NCI-H446 (cell line): ENCODE measurements at places on chromosomes 4 and X.
A peak's percentile ranks its signal among the peaks of the same experiment; 100 is the strongest.

DNA sequence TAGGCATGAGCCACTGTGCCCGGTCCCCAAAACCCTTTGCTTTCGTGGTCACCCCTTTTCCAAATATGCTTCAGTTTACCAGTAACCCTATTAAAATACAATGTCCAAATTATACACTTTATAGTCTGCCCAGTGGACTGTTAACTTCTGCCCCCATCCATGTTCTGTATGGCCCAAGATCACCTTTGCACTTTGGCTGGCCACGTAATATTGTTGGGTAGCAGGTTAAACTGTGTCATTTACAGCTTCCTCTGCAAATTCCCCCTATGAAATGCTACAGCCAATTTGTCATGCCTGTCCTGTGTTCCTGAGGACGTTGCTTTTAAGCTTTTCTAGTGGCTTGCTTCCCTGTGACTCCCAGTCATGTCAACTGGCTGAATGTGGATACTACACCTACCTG, 101.1 kb upstream of the IL13RA1 start:
- no peak for DNase-seq

DNA sequence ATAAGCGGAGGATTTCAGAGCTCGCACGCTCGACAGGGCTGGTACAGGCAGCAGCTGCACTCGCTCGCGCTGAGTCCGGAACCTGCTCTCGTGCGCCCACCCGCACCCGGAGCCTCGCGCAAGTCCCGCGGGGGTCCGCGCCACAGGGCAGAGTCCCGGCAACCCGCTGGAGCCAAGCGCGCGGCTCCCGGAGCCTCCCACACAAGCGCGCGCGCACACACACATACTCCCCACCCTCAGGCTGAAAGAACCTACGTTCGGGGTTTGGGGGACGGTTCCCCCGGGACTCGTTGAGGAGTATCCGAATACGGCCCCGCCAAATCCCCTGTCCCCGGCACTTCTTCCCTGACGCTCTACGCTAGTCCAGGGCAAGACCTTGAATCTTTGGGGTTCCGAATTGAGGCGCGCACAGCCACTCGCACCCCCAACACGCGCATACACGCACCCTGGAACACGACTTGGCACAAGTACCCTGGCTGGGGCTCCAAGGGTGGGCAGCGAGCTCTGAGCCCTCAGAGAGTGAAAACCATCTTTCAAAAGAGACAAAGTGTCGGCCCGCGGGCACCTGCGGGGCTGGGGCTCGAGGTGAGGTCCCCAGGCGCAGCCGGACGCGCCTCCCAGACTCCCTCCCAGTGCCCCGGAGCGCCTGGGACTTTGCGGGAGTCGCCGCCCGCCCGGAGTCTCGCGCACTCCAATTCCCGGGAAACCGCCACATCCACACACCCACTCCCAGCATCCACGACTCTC, 952 bp downstream of the ANOS1 start:
- no peak for DNase-seq

DNA sequence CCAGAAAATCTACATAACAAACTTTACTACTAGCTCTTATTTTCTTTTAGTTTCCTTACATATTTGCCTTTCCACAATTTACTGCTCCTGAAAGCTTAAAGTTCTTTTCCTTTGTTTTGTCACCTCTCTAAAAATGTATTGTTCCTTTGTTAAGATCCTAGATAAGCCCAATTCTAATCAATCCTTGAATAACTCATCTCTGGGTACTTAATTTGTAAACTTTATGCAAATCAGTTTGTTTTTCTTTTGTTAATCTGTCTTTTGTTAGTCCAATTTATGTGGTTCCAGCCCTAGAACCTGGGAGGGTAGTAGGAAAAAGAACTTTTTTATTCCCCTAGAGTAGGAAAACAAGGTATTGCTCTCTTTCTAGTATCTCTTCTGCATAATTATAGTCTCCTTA, 444.7 kb downstream of the PCDH10 start:
- no peak for DNase-seq

DNA sequence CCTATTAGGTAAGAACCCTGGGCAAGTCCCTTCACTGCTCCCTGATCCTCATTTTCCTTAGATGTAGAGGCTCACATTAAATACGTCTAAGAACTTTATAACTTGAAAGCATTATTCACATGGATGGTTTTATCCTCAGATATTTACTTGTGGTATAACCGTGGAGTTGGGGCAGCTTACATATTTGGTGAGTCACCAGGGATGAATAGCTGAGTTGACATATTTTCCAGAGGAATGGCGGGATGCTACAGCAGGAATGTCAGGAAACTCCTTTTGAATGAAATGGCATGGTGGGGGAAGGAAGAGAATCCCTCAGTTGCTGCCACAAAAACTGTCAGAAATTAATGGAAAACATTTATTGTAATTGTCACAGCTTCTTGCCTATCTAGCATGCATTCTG, 165.3 kb upstream of the RPS6KA3 start:
- no peak for DNase-seq

DNA sequence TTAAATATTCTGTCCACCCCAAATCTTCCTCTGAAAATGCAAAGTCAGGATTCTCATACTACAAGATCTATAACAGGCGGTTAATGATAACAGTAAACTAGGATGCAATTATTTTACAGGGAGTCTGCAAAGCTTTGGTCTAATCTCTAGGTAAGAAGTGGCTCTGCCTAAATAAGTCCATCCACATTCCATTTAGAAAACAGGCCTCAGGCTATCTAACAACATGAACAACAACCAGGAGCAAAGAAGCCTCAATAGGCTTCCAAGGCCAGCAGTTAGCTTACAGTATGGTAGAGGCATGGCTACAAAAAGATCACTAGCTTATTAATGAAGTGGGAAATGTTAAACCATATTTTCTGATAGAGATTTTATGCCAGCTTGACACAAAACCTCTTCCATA, 6.4 kb downstream of the MAB21L2 start:
- DNase-seq = no peak

- DNase-seq = no peak
Observed at GRCh38 chr4:78774417-78774816, 1.7 kb upstream of the BMP2K start.

DNA sequence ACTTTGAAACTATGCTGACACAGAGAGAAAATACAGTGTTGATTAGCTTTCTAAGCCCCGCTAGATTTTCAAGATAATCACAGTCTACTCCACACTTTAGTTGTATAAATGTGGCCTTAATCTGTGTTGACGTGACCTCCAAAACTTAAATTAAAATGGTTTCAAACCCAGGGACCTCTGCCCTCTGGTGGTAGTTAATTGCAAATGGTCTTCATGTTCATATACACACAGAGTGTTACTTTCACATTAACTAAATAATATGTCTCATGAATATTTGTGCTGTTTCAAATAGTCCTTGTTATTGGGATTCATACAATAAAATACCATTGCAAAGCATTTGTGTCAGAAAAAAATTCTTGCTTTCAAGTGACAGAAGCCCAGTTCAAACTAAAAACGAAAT, 64.3 kb downstream of the TASL start:
- DNase-seq = no peak

DNA sequence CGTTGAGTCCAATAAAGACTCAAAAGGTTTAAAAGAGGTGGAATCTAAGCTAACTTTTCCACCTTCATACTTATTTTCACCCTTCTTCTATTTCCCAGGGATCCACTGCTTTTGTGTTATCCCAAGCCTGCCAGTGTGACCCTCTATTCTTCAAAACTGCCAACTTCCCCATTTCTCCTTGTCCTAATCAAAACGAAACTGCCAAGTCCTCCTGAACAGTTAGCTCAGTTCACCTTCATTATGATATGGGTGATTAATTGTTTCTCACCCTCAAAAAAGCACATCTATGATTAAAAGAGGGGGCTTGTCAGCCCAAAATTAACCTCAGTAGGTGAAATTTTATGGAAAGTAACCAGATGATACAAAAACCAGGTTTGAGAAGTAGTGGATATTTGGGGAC, 108.4 kb downstream of the GUCY2F start:
- DNase-seq = no peak

DNA sequence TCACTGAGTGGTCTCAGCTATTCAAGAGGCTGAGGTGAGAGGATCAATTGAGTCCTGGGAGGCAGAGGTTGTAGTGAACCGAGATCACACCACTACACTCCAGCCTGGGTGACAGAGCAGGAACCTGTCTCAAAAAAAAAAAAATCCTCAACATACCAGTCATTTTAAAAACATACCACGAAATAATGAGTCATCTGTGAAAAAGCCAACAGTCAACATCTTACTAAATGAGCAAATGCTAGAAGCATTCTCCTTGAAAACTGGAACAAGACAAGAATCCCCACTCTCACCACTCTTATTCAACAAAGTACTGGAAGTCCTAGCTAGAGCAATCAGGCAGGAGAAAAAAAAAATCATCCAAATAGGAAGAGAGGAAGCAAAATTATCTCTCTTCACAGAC, 104.0 kb upstream of the ARHGEF9 start:
- no peak for DNase-seq

DNA sequence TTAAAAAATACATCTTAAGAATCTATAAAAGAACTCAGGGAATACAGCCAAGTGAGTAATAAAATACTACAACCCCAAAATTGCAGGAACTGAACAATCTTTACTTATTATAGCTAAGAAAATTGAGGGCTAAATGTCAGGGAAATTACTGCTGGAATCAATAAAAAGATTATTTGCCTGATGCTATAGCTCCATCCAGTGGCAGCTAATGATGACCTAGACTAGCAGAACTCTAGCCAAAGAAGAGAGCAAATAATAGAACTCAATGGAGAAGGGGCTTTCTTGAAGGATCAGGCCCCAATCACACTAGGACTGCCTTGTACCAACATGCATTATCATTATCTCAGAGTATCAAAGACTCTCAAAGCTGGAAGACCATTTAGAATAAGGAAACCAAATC, 85.0 kb upstream of the FAM241A start:
- DNase-seq = peak; percentile 31

DNA sequence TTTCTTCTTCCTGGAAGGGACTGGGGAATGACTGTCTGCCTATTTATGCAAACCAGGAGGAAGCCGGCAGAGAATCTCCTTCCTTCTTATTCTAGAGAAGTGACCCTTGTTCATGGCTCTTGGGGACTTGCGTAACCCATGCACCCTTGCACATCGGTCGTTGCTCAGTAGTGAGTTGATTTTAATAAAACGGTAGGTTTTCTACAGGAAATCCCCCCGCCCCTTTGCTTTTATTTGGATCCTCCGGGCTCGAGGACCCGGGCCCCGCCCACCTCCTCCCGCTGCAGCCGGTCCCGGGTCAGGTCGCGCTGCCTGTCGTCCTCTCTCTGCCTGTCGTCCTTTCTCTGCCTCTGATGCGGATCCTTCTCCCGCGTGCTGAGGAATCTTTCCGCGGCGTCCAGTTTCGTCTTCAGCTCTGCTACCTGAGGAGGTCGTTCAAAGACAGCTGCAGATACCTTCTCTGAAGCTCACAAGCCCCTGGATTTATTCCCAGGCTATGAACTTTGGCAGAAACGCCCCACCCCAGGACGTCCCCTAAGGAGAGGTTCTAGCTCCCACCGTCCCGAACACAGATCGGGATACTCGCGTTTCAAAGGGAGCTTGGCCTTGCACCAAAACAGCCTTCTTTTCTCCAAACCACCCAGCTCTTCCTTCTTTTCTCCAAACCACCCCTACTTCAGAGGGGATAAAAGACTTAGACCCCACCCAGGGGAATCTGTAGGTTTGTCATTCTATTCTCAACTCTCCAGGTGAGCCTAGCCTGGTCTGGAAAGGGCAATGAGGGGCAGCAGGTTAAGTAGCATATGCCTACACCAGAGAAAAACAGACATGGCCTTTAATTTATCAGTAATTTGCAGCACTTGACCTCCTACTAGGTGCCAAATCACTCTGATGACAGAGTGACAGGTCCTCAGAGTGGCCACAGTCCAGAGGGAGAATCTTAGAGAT, 7.0 kb downstream of the TNIP3 start:
- no peak for DNase-seq

GRCh38 chrX:83416273-83416672, 91.8 kb upstream of the POU3F4 start:
- DNase-seq = no peak

- DNase-seq = peak; percentile 31
Observed at GRCh38 chr4:40058121-40058520, 1.5 kb downstream of the N4BP2 start.

GRCh38 chr4:65665771-65666523, 4.3 kb downstream of the EPHA5 start:
- DNase-seq = peak; percentile 87

GRCh38 chr4:6217716-6218381, 17.5 kb upstream of the JAKMIP1 start:
- DNase-seq = no peak

DNA sequence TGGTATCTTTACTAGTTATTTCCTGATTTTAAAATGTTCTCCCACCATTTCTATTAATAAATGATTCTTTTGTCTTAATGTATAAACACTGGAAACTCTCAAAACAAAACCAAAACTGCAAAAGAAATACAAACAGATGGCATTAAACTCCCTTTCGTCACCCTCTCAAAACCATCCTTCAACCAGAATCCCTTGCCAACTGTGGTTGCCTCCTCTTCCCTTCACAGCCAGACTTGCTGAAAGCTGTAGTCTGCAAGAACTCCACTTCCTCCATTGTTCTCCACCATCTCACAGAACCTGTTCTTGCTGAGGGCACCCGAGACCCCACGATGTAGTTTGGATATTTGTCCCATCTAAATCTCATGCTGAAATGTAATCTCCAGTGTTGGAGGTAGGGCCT, 96.5 kb downstream of the WWC2 start:
- no peak for DNase-seq

GRCh38 chr4:83125738-83126141, 11.2 kb upstream of the PLAC8 start:
- no peak for DNase-seq

- DNase-seq = no peak
Observed at GRCh38 chr4:159206427-159206871, 103.6 kb downstream of the RAPGEF2 start.

DNA sequence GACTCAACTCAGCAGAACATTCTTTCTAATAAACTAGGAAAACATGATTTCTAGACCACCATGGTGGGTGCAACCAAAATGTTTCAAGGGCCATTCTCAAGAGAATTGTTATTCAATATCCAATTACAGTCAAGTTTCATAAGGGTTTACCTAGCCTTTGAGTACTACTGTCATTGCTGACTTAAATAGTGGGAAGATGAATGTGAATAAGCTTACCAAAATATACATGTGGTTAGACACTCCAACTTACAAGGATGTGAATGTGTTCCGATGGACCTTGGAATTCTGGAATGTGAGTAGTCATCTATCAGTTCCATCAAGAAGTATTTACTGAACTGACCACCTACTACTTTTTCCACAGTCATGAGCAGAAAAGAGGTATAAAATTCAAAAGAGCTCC, 16.9 kb downstream of the SH3RF1 start:
- no peak for DNase-seq

DNA sequence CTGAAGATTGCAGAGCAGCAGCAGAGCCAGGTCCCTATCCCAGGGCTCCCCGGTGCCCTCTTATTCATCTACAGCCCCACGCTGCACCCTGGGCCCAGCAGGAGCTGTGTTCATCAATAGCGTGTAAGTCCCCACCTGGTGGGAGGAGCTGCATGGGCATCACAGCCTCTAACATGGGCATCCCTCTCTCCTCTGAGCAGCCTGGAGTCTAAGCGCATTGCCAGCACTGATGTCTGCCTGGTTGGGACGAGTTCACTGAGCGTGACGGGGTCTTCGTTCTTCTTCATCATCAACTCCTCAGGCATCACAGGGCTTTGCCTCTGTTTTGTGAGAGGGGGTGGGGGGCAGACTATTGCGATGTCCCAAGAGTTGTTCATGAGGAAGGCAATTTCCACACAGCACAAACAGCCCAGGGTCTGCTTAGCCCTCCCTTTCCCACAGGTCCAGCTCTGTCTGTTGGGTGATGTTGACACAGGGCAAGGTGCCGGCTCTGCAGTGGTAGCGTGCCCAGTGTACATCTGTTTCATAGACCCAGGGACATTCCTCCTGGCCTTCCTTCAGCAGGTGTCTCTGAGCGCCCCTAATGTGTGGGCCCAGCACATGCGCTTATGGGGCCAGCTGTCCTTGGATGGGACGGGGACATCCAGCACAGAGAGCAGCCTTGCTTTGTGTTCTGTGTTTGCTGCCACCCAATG, 85.9 kb downstream of the SORCS2 start:
- DNase-seq = no peak
